ENCODE measurements at places on chromosomes 2 and 18. TPM values are rescaled to one million over a fixed set of nuclear protein-coding genes. Genes with fewer than 3 reads are reported as not detected.
A peak's percentile ranks its signal among the peaks of the same experiment; 100 is the strongest.

- no peak for DNase-seq
These were observed 95.9 kb upstream of the RMDN2 start for GRCh38 chr2:37829202-37829601.

- DNase-seq: no peak
These were observed 70.6 kb upstream of the ITGB6 start for GRCh38 chr2:160270571-160271113.

DNA sequence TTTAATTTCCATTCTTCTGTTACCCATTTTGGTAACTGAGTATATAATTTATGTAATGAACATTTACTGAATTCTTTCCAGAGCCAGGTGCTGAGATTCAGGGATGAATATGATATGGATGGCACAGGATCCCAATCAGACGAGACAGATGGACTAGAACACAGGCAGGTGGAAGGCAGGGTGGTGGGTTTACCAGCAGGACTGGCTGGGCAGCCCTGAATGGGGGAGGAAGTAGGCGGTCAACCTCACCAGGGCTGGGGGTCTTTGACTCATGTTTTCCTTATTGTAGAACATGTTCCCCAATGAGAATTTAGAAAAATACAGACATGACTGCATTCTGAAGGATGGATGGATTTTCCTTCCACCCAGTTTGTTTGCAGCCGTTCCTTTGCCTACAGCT lies 80.3 kb downstream of the CIB4 start:
- DNase-seq: no peak

- DNase-seq: no peak
These were observed 297.1 kb upstream of the RBMS1 start for GRCh38 chr2:160790738-160791137.

- no peak for DNase-seq
These were observed 586.5 kb upstream of the SLC8A1 start for GRCh38 chr2:41038408-41038807.

DNA sequence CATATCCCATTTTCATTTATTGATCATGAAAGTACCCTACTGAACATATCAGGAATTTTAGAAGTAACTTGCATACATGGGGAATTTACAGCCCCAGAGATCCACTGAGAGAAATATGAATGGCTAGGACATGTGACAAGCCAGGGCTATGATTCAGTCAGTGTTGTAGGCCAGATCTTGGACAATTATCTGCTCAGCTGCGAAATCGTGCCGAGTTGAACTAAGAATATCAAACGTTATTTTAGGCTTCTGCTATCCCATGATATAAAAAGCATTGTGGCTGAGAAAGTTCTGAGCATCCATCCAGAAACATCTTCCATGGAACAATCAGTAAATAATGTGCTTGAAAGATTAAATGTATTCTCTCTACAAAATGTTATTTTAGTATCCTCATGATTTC lies 85.7 kb upstream of the UNC80 start:
- peak; percentile 7 for DNase-seq

INPP5D gene
- 2.5 TPM for total RNA-seq

CHPF gene
- 25.9 TPM for total RNA-seq

All from occipital lobe (tissue), 3 donors.